ENCODE measurements at places on chromosomes 7 and 10.

DNA sequence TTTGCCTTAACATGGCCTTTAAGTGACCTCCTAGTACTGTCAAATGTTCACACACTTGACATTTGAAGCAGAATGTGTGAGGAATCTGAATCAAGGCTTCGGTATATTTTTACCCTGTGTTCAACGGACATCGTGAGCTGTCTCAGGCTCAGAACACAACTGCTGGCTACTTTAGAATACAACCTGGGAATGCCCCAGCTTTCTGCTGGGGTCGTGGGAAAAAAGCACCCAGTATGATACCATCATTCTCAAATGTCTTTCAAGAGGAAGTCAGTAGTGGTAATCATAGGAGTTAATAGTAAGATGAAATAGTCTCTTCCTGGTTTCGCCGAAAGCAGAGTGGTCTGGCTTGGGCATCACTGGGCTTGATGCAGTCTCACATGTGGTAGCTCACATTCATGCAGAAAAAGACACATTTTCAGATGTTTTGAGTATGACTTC, 67.2 kb downstream of the CREB5 start:
- DNase-seq = no peak

GRCh38 chr10:97779492-97779891, 7.7 kb upstream of the SFRP5 start:
- DNase-seq = no peak

- no peak for DNase-seq
Measured at GRCh38 chr7:54877683-54878082, 118.7 kb upstream of the SEC61G start.

- no peak for DNase-seq
Measured at GRCh38 chr10:127834221-127834620, 58.5 kb downstream of the CLRN3 start.

- DNase-seq = no peak
Measured at GRCh38 chr7:150924369-150924781, 53.7 kb downstream of the KCNH2 start.

DNA sequence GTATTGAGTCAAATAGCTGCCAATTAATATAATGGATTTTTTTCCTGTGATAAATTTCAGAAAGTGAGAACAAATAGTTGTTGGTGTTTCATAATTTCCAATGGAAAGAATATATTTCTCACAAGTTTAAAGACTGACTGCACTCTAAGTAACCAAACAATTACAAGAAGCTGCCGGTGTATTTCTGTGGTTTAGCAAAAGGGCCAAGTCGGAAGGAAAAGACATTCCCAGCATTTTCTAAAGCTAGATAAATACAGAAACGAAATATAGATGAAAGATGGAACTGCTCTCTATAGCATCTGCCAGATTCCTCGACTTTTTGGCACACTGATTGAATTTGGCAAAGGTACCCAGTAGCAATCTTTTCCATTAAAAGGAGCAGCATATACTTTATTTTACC, 92.7 kb upstream of the MKX start:
- DNase-seq = no peak
